ENCODE measurements at places on chromosomes 11 and 22.

- no peak for DNase-seq
Measured at GRCh38 chr11:126525216-126525615, 169.7 kb downstream of the ST3GAL4 start.

DNA sequence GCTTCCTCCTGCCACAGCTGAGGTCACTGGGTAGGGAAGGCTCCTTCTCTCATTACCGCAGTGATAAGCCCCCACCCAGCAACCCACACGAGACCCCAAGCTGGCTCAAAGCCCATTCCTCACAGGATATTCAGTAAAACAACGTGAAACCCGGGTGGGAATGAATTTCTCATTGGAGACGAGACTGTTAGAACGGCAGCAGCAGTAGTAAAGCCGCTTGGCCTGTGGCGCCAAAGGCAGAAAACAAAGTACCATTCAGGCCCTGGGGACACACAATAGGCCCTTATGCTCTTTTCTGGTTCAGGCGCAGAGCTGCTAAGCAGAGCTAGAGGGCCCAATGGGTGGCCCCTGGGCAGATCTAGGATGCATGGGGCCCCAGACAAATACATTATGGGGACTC, 45.3 kb downstream of the PC start:
- DNase-seq: no peak

DNA sequence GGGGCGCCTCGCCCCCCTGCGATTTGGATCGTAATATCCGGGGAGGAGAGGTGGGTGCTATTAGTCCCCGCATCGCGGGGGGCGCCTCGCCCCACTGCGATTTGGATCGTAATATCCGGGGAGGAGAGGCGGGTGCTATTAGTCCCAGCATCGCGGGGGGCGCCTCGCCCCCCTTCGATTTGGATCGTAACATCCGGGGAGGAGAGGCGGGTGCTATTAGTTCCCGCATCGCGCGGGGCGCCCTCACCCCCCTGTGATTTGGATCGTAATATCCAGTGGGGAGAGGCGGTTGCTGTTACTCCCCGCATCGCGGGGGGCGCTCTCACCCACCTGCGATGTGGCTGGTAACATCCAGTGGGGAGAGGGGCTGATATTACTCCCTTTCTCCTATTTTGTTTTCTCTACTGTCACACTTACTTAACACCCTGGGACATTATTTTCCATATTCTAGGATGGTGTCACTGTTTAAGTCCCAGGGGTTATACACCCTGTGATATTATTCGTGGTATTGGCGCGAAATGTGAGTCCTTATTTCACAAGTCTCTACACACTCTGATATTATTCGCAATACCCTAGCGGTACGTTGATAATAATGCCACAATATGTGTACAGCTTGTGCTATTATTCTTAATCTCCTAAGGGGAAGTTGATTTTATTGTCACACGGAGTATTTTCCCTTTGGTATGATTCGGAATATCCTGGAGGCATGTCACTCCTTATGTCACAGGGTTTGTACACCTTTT, 57.8 kb upstream of the ALDH3B2 start:
- peak; percentile 62 for DNase-seq

DNA sequence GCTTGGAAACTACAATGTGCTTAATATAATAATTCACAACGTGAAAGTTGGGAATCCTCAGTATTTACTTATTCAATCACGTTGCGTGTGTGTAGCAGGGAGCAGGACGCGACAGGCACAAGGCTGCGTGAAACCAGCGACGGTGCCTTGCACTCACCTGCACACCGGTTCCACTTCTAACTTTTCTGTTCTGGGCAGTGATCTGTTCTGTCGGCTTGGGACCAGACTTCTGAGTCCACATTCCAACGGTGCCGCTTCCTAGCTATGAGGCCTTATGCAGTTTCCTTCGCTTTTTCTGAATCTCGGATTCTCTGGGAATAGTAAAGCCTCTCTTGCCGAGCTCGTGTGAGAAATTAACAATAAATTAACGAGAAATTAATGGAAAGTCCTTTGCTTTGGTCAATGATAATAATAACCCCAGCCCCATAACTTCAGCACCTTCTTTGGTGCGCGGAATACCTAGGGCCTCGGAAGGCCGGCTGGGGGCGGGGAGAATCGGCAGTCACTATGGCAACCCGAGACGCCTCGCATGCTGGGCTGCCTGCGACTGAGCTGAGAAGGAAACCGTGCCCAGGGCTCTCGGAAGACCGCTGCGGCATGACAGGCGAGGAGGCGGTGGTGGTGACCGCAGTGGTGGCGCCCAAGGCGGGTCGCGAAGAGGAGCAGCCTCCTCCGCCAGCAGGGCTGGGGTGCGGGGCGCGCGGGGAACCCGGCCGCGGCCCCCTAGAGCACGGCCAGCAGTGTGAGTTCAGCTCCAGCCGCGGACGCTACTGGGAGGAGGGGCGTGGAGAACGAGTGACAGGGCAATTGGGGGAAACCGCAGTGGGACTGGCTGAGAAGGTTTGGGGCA, at the start of gene C11orf97:
TSS of gene C11orf97 (plus strand) at position 530 of the 850 bp plus-strand sequence. CDS start at position 598, 68 bp downstream.
- DNase-seq: peak; percentile 61

GRCh38 chr11:120780239-120780638, 243.7 kb upstream of the TBCEL start:
- DNase-seq: no peak

GRCh38 chr11:2860636-2861035, 24.9 kb downstream of the CDKN1C start:
- no peak for DNase-seq

DNA sequence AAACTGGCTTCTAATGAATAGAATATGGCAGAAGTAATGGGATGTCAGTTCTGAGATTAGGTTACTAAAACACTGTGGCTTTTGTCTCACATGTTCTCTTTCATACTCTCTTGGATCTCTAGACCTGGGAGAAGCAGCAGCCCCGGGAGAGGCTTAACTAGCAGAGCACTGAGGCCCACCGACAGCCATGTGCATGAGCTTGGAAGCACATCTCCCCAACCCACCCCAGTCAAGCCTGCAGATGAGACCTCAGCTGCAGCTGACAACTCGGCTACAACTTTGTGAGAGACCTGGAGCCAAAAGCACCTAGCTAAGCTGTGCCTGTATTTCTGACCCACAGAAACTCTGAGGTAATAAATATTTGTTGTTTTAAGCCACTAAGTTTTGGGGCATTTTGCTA, 100.8 kb downstream of the TRIM29 start:
- no peak for DNase-seq

DNA sequence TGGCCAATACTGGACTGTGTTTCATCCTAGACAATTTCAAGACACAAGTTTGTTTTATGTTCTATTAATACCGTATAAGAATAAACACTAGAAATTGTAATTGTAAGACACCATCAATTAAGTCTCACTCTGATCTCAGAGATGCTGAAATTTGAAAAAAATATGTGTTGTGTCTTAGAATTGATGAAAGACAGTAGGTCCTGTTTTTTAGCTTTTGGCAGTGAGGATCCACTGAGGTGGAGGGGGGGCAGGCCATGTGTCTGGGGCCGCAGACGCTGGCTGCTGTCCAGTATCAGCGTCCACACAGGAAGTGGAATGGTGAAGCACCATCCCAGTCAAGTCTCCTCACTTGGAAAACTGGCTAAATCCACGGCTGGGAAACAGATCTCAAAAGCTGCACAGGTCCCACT, 22.5 kb upstream of the ALG8 start:
- DNase-seq: no peak

DNA sequence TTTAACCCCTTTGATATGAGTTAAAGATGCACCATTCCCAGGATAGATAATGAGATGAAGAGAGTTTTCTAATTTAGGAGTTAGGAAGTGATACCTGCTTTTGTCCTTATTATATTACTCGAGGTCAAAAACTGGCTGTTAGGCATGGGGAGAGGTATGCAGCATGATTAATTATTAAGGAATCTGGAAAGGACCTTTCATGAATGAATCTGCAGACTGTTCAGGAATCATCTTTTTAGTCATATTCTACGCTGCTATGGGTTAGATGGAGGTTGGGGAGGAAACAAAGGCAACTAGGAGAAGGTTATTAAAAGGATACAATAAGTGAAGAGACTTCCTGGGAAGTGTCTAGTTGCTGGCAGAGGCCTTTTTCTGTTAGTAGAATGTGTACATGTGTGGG, 492.4 kb upstream of the CCDC90B start:
- DNase-seq: no peak

DNA sequence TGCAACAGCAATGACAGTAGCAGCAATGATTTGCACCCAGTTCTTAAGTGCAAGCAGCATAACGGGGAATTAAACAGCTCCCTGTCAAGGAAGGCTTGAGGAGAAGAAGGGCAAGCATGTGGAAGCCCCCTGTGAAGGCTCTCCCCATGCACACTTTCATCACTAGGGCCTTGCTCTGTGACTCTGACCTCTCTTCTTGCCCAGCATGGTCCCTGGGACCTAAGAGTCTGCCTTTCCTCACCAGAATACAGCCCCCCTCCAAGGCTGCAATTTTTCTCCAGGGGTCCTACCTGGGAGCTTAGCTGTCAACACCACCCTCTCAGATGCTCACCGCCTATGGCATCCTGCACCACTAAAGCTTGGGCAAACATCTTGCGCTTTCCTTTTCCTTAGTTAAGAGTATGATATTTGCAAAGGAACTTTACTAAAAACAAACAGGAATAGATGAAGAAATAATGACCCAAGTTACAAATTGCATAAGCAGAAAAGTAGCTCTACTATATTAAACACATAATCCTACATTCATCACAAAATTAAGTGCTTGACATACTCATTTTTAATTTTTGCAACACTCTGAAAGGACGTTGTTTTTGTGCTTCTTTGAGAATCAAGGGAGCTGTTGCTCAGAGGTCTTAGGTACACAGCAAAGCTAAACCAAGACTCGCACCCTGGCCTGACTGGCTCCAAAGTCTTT, 187.6 kb downstream of the ADAMTS15 start:
- DNase-seq: no peak

GRCh38 chr11:112836256-112836602, 125.0 kb upstream of the NCAM1 start:
- no peak for DNase-seq

GRCh38 chr11:27699242-27699925, 871 bp downstream of the BDNF start:
- DNase-seq: no peak

- DNase-seq: no peak
Measured at GRCh38 chr11:64654958-64655541, 64.0 kb downstream of the SLC22A12 start.

DNA sequence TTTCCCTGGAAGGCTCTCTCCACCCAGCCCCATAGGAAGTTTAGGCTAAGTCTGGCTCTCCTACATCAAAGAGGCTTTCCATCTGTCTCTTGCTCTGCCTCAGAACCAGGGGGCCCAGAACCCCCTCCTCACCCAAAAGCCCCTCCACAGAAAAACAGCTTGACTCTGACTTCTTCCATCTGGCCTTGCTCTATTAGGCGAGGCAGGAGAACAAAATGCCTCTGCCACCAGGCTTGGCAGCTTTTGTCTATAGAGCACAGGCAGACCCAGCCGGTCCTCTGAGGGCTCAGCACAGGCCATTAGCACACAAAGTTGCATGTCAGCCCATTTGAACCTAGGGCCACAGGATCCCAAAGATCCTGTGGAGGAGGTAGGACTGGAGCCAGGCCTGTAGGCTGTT, 75.7 kb upstream of the SUSD2 start:
- DNase-seq: no peak

GRCh38 chr22:19754701-19755144, 5.9 kb upstream of the TBX1 start:
- no peak for DNase-seq

GRCh38 chr22:36823186-36823839, 6.5 kb upstream of the PVALB start:
- no peak for DNase-seq

DNA sequence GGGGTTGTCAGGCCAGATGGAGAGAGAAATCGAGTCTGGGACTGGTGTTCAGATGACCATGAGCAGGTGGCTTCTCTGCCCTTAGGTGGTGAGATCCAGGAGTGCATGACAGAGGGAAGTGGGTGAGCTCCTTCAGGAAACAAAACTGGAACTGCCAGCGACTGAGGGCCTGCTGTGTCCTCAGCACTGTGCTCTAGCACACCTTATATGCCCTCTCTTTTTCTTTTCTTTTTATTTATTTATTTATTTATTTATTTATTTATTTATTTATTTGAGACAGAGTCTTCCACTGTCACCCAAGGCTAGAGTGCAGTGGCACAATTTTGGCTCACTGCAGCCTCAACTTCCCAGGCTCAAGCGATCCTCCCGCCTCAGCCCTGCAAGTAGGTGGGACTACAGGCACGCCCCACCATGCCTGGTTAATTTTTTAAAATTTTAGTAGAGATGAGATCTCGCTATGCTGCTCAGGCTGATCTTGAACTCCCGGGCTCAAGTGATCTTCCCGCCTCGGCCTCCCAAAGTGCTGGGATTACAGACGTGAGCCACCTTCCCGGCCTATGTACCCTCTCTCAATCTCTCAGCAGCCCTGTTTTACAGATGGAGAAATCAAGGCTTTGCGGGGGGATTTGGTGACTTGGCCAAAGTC, 14.8 kb upstream of the RASD2 start:
- DNase-seq: no peak

DNA sequence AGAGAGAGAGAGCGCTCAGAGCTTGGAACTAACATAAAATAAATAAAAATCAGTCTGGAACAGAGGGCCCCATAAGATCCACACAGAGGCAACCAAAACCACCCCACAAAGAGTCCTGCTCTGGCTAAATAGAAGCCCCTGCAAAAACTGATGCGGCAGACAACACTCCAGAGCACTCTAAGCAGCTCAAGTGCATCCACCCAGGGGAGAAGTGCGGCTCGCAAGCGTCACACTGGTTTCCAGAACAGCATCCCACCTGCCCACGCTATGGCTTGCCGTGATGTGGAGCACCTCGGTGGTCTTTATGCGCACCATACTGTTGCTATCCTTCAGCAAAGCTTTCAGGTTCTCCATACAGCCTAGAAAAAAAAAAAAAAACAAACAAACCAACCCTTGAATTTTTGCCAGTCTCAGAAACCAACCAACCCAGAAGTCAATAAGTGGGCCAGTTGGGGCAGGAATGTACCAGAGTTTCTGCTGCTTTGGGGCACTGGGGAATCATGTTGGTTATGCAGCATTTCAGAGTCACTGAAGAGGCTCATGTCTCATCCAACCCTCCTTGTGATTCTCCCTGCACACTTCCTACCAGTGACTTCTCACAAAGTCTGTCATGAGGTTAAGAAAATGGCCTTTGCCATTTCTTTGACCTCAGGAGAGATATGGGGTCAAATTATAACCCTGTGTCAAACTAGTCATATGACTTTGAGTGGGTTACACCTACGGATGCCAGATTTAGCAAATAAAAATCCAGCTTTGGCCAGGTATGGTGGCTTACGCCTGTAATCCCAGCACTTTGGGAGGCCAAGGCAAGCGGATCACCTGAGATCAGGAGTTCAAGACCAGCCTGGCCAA, 3.0 kb downstream of the RSPH14 start:
- DNase-seq: no peak

DNA sequence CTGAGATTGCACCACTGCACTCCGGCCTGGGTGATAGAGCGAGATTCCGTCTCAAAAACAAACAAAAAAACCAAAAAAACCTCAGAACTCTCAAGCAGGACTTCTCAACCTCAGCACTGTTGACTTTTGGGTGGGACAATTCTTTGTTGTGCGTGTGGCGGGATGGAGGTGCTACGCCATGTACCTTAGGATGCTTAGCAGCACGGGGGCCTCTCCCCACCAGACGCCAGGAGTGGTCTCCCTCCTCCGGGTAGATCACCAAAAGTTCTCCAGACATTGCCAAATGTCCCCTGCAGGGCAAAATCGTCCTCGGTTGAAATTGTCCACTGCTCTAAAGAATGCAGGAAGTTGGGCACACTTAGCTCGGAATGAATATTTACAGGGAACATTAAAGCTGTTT, 26.9 kb upstream of the ATXN10 start:
- no peak for DNase-seq

- no peak for DNase-seq
Measured at GRCh38 chr11:36146437-36146836, 142.8 kb downstream of the COMMD9 start.

GRCh38 chr11:18785411-18785810, 6.2 kb downstream of the PTPN5 start:
- no peak for DNase-seq

All from activated T-cell treated with anti-CD3 and anti-CD28 coated beads, Interleukin-2, amount 50 U/mL, for 1 hour (primary cell).